Mesenteric fat pad (tissue), 1 donor: ENCODE measurements at places on chromosomes 1 and 21. TPM values are rescaled to one million over a fixed set of nuclear protein-coding genes. Genes with fewer than 3 reads are reported as not detected.

SLC30A7 gene
- total RNA-seq: 31.5 TPM

CLCNKB gene
- total RNA-seq: 0.35 TPM

LRRC39 gene
- total RNA-seq: 1.0 TPM

CDC20 gene
- 4.9 TPM for total RNA-seq

INAVA gene
- 0.16 TPM for total RNA-seq

SLC9C2 gene
- 0.16 TPM for total RNA-seq

FCMR gene
- 5.8 TPM for total RNA-seq

ITSN1 gene
- 268 TPM for total RNA-seq

MUTYH gene
- 14.4 TPM for total RNA-seq

HES3 gene
- total RNA-seq: not detected

CSTB gene
- total RNA-seq: 84.9 TPM

AHDC1 gene
- total RNA-seq: 28.5 TPM
